ENCODE measurements at places on chromosomes 2 and 18.

DNA sequence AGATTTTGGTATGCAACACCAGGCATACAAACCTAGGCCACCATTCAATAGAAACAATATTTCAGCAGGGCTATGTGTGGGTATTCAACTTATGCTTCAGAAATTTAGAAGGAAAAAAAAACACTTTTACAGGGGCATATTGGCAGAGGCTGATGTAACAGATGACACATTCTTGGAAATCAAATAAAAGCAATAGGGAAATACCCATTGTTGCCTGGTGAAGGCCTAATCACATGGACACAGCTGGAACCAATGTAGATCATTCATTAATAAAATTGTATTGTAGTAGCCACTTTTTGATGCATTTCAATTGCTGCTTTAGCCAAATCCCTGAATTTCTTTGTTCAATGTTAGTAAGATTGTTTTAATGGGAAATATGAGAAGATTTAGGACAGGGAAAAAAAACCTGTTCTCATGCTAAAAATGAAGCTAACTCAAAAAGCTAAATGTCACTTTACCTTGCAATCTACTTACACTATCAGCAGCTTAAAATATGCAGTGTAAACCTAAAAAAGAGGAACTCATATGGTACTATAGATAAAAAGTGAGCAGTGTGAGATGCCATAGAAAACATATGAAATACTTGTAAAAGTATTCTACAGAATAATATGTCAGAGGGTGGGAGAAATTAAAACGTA is 289.4 kb downstream of the ZEB2 start:
- no peak for DNase-seq

- DNase-seq = no peak
Observed at GRCh38 chr18:78986018-78986481, 6.4 kb downstream of the SALL3 start.

GRCh38 chr2:109254174-109254904 is 125.3 kb downstream of the SH3RF3 start:
- no peak for DNase-seq

GRCh38 chr2:190947711-190948251 is 66.2 kb downstream of the STAT1 start:
- no peak for DNase-seq

DNA sequence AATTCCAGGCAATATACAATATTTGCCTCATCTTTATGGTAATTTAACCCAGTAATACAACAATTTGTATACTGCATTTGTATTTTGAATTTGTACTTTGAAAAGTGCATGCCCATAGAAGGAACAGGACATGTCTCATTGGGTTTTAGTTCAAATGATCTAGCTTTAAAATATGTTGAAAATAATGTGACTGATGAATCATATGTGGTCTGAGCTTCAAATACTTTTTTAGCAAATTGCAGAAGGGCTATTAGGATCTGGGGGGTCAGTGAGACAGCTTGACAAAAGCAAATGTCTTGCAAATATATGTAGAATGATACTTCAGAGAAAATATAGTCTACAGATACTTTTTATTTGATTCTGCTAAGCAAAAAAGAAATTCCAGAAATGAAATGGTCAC is 248.9 kb downstream of the DCC start:
- DNase-seq = no peak

DNA sequence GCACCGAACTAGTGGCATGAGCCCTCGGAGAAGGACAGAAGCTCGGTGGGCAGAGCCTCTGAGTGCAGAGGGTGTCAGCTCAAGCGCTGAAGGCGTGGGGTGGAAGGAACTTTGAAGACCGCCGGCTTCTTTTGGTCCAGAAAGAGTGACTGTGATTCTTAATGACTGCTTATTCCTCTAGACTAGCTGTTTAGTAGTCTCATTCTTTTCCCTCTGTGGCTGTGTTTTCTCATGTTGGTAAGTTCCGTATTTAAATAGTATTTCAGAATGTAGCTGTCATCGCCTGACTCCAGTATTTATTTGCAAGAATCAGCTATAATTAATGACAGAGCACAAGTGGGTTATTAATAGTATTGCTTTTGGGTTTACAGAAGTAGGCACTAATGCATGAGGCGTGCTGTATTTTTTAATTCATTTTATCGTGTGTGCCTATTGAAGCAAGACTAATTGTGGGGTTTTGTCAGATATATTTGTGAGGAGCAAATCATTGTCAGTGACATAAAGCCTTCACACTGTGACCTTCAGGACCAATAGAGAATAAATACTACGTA is 80.8 kb upstream of the NFATC1 start:
- DNase-seq = no peak

- no peak for DNase-seq
Observed at GRCh38 chr18:23977719-23978483, 36.7 kb upstream of the TTC39C start.

DNA sequence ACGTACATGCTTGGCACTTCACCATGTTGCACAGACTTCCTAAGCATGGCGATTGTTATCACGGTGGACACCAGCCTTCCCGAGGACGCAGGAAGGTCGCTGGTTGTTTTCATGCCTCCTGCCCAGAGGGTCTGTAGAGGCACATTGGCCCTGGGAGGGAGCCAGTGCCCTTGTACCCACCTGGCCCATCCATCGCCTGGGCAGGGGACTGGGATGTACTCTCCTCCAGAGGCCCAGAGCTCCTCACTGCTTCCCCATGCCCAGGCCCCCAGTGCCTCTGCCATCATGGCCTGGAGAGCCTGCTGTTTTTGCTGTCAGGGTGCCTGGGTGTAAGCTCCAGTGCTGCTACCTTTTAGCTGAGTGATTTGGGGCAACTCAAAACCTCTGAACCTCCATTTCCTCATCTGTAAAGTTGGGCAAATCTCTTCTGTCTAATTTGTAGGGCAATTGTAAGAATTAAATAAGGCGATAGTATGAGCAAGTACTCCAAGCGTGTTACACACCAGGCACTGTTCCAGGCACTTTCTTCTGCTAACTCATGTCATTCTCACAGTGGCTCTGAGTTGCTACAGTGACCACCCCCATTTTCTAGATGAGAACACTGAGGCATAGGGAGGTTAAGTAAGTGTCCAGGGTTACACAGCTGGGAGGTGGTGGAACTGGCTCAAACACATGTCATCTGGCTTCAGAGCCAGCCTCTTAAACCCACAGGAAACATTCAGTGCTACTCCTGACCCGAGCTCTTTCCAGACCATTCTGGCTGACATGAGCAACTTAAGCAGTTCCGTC is 45.3 kb downstream of the GREB1 start:
- no peak for DNase-seq

DNA sequence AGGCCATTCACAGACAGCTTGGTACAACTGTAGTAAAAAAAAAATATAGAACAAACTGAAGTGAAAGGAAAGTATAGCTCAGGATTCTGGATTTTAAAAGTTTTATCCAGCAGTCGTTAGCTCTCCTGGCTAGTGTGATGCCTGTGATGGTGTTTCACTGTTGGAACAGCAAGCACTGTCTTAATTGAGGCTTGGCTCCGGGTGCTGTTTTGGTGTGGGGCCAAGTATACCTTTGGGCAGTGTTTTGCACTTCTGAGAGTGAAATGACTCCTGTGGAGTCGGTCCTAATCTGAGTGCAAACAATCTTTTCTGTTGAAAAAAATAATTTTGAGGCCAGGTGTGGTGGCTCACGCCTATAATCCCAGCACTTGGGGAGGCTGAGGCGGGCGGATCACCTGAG is 28.7 kb upstream of the RAB1A start:
- no peak for DNase-seq

DNA sequence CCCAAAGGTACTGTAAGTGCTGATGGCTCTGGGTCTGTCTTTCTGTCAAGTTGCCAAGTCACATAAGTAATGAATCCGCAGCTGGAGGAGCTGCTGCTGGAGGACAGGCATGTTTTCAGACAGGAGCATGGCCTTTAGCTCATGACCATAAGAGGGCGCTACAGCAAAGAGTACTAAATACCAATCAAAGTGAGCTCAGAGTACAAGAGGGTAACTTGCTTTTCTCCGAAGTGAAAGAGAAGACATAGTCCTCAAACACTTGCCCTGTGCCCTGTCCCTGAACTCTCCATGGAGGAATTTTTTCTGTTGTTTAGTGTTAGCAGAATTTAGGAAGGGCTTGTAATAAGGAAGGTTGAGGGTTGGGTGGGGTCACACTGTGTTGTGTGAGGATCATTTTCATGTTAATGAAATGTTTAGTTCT is 58.0 kb upstream of the EML6 start:
- DNase-seq = no peak

DNA sequence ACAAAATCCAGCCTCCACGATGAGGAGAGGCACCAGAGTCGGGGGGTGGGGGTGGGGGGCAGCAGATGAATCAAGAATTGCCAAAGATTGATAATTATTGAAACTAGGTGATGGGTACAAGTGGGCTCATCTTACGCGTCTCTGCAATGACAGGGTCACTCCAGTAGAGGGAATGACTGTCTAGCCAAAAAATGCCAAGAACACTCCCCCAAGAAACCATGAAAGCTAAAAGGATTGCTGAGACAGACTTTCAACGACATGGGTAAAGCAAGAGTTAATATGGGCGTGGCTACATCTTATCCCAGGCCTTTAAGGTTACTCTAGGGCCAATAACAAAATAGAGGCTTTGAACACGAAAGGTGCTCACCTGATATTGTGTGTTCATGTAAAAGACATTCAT is 86.5 kb downstream of the STK39 start:
- no peak for DNase-seq

DNA sequence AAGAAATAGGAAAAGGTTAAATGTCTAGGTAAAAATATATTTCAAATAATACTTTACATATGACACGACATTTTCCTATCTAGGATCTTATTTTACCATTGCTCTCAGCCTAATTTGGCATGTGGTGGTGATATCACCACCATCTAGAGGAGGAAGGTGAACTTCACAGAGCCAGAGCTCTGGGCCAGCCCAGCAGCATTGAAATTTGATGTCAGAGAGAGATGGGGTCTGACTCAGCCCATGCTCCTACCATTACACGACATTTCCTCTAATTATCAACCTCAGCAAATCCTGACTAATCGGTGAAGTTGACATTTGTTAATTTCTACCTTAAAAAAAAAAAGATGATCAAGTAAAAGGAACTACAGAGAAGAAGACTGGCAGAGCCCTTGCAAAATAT is 42.3 kb downstream of the LRRTM4 start:
- DNase-seq = no peak

DNA sequence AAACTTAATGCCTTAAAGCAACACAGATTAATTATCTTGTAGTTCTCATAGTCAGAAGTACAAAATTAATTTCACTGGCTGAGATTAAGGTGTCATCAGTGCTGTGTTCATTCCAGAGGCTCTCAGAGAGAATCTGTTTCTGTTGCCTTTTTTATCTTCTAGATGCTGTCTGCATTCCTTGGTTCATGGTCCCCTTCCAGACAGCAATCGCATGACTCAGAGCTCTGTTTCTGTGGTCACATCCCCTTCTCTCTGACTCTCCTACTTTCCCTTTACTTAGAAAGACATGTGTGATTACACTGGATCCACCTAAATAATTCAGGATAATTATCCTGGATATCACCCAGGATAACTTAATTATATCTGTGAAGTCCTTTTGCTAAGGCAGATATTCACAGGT is 148.6 kb downstream of the MAIP1 start:
- no peak for DNase-seq

GRCh38 chr2:32904751-32905150 is 42.0 kb upstream of the LTBP1 start:
- no peak for DNase-seq

DNA sequence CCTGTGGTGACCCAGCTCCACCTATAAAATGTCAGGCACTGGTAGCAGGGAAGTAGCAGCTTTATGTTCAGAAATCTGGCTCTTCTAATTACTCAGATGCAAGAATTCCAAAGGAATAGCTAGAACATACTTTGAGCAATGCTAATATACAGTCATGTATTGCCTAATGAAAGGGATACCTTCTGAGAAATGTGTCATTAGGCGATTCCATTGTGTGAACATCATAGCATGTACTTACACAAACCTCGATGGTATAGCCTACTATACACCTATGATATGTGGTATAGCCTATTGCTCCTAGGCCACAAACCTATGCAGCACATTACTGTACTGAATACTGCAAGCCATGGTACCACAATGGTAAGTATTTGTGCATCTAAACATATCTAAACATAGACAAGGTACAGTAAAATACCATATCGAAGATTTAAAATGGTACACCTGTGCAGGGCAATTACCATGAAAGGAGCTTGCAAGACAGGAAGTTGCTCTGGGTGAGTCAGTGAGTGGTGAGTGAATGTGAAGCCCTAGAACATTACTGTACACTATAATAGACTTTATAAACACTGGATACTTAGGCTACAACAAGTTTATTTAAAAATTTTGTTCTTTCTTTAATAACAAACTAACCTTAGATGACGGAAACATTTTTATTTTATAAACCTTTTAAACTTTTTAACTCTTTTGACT is 50.3 kb upstream of the ETAA1 start:
- DNase-seq = no peak

DNA sequence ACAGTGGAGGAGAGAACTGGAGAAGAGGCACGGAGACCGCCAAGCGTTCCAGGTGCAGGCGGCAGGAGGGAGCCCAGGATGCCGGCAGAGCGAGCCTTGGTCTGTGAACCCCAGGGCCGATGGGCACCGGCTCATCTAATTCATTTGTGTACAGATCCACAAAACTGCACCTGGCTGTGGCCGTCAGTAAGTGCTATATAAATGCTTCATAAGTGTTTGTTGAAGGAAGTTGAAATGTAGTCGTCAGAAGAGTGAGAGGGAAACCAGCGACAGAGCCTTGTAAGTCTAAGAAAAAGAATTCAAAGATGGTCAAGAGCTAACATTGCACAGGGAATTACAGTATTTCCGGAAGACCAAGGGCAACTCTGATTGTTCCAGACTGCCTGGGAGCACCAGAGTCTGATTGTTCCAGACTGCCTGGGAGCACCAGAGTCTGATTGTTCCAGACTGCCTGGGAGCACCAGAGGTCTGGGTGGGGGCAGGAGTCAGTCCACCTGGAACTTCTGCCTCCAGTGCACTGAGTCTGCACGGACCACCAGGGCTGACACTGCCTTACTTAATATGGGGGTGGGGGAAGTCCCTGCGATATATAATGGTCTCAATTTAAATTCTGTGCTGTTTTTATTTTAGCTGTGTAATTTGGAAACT is 112.3 kb downstream of the BCL2 start:
- no peak for DNase-seq

GRCh38 chr2:38178556-38179419 is 102.8 kb upstream of the CYP1B1 start:
- DNase-seq = no peak

DNA sequence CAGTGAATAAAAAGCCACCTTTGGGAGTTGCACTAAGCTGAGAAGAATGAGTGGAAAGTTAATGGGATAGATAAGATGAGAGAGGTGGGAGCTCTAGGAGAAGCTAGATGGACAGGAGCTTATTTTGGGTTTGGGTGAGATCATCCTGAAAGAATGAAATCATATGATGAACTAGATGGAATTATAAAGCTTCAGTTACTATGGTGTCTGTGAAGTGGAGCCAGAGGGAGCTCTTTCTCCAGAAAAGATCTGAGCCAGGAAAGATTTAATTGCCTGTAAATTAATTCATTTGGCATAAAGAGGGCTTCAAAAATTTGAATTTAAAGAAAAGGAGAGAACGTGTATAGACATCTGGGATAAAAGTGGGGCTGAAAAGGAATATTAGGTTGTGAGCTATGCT is 10.3 kb downstream of the DNAH6 start:
- no peak for DNase-seq

GRCh38 chr2:238566001-238566645 is 139.4 kb downstream of the ASB1 start:
- DNase-seq = no peak

GRCh38 chr18:33606621-33607020 is 28.6 kb downstream of the ASXL3 start:
- DNase-seq = no peak
